ENCODE measurements at places on chromosomes 5 and 9. TPM values are rescaled to one million over a fixed set of nuclear protein-coding genes. Genes with fewer than 3 reads are reported as not detected.

The DDX4 gene
- not detected for total RNA-seq

The OR1J2 gene
- not detected for total RNA-seq

The PTGS1 gene
- not detected for total RNA-seq

The CPLANE1 gene
- total RNA-seq = 21.9 TPM

The PCDHB15 gene
- 1.2 TPM for total RNA-seq

DNA sequence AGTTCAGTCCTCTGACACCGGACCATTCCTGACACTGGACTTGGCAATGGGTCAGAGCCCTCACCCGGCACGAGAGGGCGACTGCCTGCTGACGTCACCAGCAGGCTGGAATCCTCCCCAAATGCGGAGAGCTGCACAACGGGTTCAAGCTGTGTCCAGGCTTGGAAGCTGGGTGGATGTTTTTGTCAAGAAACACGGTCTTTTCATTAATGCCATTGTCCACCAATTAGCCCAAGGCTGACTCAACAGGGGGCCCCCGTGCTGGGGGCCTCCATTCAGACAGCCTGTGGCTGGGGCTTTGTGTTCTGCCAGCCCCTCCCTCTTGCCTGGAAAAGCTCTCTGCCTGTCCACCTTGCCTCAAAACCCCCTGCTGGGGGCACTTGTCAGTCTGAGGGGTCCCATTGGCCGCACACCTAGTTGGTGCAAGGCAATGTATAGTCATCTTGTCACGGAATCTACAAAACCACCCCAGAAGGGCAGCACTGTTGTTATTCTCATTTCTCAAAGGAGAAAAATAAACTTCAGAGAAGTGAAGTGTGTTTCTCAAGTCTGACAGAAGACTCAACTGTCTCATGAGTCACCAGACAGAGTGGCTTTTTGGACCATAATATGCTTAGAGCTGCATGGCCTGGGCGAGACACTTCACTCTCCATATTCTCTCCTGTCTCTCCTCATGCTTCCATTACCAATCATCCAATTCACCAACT is 24.6 kb downstream of the NDUFA8 start:
- no peak for DNase-seq

DNA sequence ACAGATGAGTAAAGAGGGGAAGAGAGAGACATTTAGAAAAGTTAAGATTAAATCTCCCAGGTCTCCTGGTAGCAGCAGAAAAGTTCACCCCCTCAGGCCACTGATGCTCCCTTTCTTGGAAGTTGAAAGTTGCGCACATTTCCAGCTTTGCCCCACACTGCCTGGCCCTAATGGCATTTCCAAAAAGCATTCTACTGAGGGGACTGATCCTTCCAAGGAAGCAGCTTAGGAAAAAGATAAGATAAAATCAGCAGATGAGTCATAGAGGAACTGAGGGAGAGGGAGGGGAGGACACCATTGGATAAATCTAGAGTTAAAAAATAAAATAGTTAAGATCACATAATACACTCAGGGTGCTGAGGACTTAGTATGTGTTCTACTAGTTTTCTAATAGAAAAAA is 67.6 kb upstream of the SLC12A2 start:
- no peak for DNase-seq

DNA sequence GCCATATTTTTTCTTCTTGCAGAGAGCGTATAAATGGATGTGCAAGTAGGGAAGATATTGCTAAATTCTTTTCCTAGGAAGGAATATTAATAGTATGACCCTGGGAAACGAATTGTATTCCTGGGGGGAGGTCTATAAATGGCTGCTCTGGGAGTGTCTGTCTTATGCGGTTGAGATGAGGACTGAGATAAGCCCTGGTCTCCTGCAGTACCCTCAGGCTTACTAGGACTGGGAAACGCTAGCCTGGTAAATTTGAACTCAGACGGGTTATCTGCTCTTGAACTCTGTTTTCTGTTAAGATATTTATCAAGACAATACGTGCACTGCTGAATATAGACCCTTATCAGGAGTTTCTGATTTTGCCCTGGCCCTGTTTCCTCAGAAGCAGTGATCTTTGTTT is 1126.4 kb upstream of the C9orf72 start:
- DNase-seq = peak; percentile 25

DNA sequence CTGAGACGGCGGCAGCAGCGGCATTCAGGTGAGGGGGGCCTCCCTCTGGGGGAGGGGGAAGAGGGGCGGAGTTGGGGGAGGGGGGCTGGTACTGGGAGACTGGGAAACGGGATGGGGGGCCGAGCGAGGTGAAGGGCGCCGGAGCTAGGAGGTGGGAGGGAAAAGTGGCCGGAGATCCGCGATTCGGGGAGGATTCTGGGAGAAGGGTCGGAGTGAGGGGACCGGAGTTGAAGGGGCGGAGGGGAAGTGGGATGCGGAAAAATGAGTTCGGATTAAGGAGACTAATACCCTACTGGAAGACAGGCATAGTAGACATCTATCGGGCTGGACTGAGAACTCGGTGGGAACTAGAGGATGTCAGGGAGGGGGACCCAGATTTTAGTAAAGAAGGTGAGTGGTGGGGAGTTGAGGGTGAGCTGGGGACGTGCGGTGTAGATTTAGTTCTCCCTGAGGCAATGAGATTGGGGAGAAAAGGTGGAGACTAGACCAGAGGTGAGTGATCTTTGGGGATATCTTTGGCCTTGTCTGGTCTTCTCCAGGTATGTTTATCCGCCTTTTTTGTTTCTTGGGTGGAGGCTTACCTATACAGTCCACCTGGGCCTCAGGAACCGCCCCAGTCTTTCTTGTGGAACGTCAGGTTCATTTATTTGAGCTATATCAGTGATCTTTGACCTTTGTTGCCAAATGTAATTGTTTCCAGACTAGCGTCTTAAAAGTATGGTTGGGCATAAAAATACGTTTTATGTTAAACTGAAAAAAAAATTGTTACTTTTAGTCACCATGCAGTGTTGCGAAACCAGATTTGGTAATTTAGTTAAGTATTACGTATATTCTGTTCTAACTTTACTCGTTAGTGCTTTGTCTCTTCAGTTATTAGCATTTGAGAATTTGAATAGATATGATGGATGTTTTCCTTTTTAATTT is 632 bp downstream of the UBAP1 start:
- DNase-seq = peak; percentile 59

GRCh38 chr9:116596646-116597045 is 90.5 kb upstream of the TRIM32 start:
- peak; percentile 51 for DNase-seq

- no peak for DNase-seq
These were observed 254.8 kb downstream of the ADGRV1 start for GRCh38 chr5:90813392-90813791.

DNA sequence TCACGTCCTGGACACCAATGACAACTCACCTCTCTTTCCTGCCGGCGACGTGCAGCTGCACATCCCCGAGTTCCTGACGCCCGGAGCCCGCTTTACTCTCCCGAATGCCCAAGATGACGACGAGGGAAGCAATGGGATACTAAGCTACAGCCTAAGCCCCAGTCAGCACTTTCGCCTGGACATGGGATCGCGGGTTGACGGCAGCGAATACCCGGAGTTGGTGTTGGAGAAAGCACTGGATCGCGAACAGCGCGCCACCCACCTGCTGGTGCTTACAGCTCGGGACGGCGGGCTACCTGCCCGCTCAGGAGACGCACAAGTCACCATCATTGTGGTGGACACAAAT is 1.1 kb downstream of the PCDHAC1 start:
- peak; percentile 16 for DNase-seq

GRCh38 chr9:89661956-89662717 is 57.3 kb downstream of the GADD45G start:
- DNase-seq = peak; percentile 93

- DNase-seq = no peak
These were observed 12.2 kb upstream of the RAPGEF6 start for GRCh38 chr5:131647048-131647769.

DNA sequence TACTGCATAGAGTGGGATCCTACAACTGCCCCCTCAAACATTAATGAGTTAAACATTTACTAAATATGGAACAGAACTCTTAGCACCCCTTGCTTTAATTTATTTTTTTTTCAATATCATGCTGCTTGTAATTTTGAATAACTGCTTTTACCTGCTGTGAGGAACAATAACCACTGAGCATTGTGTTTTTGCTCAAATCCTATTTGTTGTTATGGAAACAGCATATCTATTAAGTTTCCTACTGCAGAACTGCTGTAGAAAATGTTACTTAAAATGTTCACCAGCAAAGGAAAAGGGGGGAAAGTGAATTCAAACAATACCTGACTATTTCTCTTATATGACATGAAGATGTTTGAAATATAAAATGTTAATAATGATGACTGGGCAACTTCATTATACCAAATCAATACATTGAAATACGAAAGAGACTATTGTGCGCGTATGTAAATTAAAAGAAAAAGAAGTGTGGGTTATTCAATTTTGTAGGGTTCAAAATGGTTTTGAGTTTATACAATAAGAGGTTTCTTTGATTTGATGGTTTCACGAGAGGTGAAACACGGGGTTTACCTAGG is 1043.8 kb upstream of the NUDT12 start:
- DNase-seq = peak; percentile 50

DNA sequence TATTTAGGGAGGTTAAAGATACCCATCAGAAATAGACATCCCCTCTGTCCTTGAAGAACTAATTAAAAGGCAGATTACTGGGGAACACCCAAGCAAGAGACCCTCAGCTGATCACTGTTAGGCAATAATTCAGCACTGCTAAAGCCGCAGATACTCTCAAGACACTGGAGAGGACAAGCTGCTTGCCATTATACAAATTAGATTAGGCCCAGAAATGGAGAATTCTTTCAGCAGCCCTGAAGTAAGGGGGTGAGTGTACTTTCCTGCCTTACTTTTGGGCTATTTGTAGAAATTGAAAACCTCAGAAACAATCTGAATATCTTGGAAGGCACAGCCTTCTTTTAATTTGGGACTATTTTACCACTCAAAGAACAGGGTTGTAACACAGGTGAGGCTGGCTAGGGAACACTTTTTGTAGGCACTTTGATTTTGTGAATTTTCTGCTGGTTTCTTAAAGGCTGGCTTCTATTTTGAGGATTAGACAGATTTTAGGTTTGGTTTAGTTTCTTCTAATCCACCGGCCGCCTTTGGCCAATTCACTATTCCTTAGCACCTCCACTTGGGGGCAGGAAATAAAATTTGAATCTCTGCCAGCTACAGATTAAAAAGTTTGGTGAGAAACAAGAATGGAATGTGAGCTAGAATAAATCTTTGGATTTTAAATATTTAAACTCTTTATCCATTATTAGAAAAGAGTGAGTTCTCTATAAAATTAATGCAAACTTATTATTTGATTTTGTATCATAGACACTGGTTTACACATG is 106.0 kb downstream of the SMARCA2 start:
- DNase-seq = peak; percentile 83

DNA sequence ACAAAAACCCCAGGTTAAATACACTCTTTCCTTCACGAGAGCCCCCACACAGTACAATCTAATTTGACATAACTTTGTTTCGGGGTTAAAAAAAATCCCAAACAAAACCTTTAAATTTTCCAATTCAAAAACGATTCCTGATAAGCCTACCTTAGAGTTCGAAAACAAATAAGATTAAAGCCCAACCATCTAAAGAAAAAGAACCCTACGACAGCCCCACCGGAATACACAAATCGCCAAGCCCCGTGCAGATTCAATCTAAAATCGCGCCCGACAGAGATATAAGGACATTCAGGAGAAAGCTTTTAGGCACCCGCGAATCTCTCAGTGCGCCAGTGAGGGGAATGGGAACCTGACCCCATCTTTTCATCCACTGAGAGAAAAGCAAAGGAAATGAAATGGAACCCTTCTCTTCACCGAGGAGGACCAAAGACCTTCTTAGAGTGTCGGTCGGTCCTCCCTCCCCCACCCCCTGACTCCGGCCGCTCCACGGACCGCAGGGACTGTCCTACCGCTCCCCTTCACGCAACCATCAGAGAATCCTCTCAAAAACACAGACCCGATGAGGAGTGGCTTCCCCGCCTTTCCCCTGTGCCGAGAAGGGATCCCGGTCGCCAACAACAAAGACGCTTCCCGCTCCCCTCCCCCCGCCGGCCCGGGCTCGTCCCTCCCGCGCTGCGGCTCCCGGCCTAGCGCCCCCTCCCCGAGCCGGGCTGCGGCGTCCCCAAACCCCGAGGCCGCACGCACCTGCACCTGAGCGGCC is 925 bp downstream of the ABHD17B start:
- DNase-seq = peak; percentile 58

- no peak for DNase-seq
These were observed 10.4 kb upstream of the TOMM5 start for GRCh38 chr9:37602817-37603216.

Measured in A673 (cell line).